ENCODE measurements at places on chromosomes 16 and 17.

DNA sequence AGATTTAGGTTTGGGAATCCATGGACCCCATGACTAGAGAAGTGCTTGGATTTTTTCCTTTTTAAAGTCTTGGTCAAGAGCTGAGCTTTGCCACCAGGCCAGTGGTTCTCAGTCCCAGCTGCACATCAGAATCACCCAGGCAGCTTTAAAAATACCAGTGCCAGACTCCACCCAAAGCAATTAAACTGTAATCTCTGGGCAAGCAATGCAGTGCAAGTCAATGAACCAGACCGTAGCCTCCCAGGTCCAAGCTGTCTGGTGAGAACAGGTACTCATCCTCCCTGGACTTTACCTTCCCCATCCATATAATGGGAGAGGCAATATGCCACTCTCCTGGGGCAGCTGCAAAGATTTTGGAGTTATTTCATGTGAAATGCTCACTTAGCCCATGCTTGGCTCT, 223.1 kb upstream of the CDH5 start:
- DNase-seq = no peak

DNA sequence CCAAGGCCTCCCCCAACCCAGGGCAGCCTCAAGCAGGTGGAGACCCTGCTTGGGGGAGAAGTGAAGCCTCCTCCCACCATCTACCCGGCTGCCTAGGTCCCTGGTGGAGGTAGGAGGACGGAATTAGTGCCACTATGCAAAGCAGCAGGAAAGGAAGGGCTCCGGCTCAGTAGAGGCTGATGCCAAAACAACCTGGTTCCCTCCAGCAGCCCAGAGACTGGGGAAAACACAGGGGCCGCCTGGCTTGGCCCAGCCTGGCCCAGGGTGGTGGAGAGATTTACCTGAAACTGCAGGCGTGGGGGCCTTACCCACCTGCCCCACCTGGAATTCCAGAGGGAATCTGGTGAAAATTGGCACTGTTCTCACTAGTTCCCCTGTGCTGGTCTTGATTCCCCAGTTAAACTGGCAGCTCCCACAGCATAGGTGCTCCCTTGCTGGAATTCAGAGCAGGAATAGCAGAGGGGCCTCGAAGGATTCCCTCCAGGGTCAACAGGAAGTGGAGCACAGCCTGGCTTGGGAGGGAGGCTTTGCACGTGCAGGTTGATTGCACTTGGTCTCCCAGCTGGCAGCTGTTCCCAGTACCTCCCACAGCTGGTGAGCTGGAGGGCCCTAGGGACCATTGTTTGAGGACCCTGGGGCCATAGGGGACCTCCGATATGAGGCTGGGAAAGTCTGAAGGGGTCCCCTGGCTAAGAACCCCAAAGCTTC, 4.5 kb downstream of the CD79B start:
- no peak for DNase-seq

GRCh38 chr17:48051283-48051682, 3.1 kb downstream of the NFE2L1 start:
- no peak for DNase-seq

DNA sequence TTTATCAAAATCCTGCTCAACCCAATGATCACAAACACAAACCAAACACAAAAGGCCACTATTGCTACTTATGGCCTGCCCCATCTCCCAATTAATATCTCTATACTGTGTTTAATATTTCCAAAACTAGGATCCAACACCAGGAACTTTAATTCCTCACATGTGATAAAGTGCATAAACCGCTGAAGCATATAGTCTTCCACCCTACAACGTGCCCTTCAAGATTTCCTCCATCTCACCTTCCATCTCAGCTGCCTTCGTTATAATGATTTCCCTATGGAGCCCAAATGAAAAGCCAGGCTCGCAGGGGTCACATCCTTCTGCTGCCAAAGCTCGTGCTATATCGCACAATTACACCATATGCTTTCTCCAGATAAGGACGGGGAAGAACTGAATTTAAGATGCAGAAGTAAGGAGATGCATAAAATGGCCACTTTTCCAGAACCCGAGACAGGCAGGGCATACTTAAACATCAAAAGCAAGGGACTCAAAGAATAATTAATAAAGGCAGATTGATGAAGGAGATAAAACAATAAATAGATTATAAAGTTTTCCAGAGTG, 1.8 kb downstream of the MYH10 start:
- DNase-seq = no peak

DNA sequence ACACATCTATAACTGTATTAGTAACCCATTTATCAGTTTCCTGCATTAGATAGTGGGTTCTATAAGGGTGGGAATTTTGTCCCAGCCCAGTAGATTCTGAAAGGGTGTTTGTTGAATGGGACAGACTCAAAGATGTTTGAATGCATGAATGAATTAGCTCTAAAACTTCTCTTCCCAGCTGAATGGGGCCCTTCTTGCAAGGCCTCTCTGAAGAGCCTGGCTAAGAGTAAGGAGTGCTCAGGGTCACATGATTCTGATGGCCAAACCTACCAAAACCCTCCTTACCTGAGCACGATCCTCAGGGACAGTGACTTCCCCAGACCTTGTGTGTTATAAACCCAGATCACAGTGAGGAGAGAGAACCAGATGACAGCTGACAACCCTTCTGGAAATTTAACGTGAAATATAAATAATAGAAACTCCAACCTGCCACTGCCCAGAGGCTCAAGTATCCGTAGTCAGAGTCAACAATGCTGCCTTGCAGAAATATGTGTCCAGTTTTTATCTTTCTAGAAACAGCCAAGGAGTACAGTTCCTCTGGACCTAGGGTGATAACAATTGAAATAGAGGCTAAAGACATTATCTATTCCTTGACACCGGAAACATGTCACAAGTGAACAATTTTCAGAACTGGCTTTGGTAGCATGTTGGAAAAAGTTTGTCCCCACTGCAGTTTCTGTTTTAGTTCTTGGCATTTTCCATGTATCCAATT, 268.9 kb upstream of the MAF start:
- DNase-seq = no peak
